ENCODE measurements at places on chromosomes 4 and X.

- no peak for DNase-seq
Observed at GRCh38 chrX:139725720-139726119, 17.8 kb upstream of the MCF2 start.

DNA sequence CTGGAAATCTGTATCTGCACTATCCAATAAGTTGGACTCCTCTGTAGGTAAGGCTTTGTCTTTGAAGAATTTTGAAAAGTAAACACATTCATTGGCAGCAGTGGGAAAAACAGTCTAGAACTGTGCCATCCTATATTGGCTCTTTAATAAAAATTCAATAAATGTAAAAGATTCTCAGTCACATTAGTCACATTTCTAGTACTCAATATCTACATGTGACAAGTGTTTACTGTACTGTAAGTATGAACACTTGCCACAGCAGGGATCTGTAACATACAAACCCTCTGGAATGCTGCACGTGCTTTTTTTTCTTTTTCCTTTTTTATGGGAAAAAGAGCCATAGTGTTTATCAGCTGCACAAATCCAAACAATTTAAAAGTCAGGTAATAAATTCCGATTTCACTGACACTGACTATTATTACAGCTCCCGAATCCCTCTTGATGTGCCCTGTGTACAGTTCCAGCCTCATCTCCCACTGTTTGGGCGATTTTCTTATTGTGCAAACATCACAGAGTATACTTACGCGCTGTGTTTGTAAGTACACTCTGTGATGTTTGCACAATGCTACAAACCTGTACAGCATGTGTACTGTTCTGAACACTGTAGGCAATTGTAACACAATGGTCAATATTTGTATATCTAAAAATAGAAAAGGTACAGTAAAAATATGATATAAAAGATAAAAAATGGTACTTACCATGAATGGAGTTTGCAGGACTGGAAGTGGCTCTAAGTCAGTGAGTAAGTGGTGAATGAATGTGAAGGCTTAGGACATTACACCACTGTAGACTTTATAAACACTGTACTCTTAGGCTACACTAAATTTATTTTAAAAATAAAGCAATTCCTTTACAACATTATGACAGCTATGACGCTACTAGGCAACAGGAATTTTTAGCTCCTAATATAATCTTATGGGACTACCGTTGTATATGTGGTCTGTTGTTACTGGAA lies 8.7 kb downstream of the PYURF start:
- DNase-seq = no peak

GRCh38 chr4:163810755-163811154 lies 316.3 kb downstream of the TMA16 start:
- DNase-seq = no peak

DNA sequence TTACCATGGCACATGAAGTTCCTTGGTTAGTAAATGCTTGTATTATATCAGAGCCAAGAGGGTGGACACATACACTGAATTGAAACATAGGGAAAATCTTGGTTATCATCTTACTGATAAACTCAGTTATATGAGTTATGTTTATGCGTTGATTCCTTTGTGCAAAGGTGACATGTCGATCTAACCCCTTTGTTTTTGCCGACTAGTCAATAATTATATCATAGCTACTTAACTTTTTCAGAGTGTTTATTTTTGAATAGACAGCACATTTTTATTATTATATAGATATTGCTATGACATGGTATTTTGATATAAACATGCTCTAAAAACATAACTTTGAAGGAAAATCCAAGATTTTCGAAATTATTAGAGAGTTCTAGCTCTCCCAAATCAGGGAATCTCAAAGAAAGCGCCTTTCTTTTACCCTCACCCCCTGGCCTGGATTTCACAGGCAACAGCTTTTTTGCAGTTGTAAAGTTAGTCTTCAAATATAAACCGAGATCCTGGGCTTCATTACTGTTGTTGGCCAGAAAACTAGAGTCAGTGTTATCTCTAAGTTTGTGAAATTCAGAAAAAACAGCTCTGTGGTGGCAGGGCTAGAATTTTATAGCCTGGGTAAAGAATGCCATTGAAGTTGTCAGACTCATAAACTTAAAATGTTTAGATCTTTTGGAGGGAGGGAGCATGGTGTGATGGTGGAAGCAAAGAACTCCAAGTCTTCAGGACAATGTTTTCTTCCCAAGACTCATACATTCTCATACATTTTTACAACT lies 45.8 kb upstream of the PITX2 start:
- DNase-seq = no peak

DNA sequence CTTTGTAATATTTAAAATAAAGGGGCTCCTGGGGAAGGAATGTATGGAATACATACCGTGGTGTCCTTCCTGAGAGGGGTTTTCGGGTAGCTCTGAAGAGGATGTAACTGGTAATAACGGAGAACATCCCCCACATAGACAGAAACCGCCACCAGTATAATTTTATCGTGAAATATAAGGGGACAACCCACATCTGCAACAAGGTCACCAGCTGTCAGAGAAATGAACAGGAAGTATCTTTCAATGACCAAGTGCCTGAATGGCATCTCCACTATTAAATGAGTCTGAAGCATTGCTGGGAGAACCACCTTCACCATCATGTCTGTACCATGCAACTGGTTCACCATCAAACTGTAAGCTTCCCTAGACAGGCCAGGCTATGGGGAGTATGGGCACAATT lies 31.7 kb downstream of the RNF175 start:
- no peak for DNase-seq

DNA sequence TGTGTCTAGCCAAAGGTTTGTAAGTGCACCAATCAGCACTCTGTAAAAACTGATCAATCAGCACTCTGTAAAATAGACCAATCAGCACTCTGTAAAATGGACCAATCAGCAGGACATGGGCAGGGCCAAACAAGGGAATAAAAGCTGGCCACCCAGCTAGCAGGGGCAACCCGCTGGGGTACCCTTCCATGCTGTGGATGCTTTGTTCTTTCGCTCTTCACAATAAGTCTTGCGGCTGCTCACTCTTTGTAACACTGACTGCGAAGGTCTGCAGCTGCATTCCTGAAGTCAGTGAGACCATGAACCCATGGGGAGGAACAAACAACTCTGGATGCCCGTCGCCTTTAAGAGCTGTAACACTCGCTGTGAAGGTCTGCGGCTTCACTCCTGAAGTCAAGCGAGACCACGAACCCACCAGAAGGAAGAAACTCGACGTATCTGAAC lies 14.3 kb downstream of the HNRNPDL start:
- no peak for DNase-seq

- no peak for DNase-seq
Observed at GRCh38 chr4:45155081-45155777, 428.9 kb upstream of the GNPDA2 start.

DNA sequence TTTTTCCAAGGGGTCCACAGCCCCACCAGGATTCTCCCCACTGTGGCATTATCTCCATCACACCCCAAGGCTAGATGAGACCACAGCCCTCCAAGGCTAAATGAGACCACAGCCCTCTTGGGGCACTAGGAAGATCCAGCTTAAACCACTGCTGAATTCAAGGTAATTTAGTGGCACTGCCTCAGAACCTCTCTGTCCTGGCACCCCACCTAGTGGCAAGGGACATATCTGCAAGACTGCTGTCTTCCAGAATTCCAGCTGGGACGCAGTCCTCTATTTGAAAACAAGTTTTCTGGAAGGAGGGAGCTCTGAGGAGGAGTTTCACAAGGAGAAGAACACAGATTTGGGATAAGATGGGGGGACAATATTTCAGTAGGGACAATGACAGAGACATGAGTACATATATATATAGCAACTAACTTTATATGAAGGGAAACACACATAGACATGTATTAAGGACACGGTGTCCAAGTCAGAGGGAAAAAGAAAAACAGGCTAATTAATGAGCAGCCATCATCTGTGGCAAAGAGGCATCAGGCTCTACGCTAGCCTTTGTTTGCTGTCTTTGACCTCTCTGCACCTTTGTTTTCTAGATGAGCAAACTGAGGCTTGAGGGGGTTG lies 9.3 kb downstream of the CETN2 start:
- no peak for DNase-seq

GRCh38 chrX:64188901-64189300 lies 16.6 kb downstream of the AMER1 start:
- DNase-seq = no peak
